ENCODE measurements at places on chromosomes 1 and 21. TPM values are rescaled to one million over a fixed set of nuclear protein-coding genes. Genes with fewer than 3 reads are reported as not detected.

DNA sequence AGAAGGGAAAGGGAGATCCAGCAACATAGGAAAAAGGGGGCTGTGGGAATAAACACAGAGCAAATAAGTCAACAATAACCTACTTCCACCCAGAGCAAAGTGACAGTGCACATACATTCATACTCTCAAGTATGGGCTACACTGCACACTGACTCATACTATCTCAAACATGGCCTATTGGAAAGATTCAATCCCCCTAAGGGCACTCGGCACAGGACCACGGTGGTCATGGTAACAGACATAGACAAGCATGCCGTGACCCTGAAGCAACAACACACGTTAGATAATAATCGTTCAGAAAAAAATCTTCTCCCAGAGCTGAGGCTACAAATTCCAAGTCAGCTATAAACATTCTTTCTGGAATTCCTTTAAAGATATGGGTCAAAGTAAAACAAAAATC is 16.8 kb upstream of the JAK1 start:
- no peak for DNase-seq

DNA sequence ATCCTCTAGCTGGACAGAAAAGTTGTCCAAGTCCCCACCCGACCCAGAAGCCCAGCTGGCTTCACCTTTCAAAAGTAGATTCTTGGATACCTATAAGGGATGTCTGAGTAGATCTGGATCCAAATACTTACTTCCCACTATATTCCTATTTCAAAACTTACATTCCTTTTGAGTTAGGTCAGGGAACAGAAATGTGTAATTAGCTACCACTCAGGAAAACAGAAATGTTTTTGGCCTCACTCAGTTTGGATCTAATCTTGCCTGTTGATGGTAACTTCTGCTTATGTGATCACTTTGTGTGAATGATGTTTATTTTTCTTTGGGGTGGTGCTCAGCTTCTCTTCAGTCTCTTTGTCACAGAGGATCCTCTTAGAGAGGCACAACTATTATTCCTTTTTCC is 814.4 kb upstream of the RGS18 start:
- no peak for DNase-seq

DNA sequence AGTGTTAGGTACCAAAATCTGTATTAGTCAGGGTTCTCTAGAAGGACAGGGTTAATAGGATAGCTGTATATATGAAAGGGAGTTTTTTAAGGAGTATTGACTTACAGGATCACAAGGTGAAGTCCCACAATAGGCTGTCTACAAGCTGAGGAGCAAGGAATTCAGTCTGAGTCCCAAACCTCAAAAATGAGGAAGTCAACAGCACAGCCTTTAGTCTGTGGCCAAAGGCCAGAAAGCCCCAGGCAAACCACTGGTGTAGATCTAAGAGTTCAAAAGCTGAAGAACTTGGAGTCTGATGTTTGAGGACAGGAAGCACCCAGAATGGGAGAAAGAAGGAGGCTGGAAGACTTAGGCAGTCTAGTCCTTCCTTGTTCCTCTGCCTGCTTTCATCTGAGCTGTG is 487.5 kb upstream of the CHRM3 start:
- DNase-seq, result no peak

DNA sequence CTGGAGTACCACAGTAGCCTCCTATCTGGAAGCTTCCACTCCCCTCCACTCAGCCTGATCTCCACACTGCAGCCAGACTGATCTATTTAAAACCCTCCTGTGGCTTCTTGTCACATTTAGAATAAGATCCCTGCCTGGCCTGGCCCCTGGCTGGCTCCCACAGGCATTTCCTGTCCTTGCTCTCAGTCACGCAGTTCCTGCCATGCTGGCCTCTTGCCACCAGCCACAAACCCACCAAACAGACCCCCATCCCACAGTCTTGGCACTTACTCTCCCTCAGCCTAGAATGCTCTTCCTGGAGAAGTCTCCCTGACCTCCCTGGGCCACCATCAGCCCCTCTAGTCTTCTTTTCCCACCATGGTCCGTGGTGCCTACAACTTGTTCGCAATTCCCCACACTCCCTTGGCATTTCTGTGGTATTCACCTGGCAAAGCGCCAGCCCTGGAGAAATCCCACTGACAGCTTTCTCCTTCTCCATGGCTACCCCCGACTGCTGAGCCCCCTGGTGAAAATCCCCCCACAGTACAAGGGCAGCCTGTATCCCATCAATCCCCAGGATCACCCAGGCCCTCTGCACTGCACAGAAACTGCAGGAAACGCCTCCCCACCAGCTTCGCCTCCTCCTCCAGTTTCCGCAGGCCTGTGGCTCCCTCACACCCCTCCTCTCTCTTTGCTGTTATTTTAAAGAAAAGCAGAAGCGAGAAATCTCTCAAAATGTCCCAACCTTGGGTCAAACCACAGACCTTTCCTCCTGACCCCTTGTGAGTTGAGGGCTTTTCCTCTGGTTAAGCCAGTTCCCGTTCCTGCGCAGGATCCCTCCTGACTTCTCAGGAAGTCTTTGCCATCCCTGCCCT is 94.5 kb downstream of the SYT2 start:
- no peak for DNase-seq

- DNase-seq, result no peak
These were observed 5.7 kb upstream of the ZNF697 start for GRCh38 chr1:119653839-119654170.

DNA sequence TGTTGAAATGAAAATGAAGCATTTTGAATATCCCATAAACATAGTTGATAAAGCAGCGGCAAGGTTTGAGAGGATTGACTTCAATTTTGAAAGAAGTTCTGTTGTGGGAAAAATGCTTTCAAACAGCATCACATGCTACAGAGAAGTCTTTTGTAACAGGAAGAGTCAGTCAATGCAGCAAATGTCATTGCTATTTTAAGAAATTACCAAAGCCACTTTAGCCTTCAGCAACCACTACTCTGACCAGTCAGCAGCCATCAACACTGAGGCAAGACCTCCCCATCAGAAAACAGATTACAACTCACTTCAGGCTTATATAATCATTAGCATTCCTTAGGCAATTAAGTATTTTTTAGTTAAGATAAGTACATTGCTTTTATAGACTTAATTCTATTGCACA is 33.8 kb upstream of the FCRL3 start:
- no peak for DNase-seq

DNA sequence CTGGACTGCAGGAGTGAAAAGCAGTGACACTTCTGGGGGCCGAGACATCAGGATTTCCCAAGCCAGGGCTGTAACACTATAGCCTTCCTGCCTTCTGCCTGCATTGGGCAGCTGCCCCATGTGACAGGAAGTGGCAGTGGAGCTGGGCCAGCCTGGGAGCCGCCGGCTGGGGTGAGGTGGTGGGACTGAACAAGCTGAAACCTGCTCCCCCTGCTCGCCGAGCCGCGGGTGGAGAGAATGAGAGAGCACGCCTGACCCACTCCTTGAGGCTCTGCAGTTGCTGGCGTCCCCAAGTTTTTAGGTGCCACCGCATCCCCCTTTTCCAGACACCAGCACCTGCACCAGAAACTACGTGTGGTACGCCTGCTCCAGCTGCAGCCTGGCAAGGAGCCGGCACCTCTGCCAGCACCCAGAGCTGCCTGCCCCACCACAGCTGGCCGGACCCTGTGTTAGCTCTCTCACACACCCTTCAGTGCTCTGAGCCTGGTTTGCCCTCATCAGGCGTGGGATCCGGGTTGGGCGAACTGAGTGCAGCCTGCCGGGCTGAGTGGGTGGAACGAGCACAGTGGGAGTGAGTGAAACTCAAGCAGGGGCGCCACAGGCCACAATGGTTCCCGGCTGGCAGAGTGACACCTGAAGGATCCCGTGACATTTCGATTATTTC is 119.4 kb downstream of the AKT3 start:
- no peak for DNase-seq

DNA sequence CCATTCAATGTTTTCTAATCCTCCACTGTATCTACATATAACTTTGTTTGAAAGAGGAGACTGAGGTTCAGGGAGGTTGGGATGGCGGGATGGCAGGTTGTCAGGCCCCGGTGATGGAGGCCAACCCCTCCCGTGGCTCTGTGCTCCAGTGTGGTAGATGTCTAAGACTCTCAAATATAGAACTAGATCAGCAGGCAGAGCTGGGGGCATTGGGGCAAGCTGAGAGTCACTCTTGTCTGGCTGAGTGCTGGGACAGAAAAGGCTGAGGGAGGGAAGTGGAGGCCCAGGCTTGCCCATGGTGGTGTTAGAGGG is 1.7 kb downstream of the IL6R start:
- DNase-seq, result no peak

DNA sequence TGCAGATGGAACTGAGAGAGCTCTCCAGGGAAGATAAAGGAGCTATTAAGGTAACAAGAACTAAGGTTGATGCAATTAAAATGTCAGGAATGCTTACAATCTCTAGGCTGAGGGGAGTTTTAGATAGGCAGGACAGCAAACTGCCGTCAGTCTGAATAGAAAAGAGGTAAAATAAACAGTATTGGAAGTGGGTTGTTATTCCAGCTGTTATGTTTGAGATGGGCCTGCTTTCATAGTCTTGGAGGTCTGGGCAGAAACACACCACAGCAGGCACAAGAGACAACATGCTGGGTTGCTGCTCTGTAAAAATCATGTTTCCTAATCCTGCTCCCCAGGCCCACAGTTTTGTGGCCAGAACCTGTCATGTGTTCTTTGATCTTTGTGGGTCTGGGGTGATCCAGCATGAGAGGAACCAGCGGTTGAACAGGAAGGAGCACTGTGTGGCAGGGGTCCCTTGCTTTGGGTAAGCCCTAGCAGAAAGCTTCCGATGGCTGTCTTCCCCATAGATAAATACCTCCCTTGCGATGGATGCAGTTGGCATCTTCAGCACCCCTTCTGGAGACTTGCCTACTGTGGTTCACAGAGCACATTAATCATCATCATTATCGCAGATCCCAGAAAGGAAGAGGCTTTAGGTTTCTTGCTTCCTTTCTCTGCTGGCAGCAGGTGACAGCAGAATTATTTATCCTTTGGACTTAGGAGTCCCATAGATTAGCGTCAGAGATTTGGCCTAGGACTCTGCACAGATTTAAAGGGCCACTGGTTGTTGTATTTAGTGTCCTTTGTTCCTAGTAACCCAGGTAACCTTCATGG is 97.1 kb downstream of the AK5 start:
- DNase-seq, result no peak

Gene DNAH14
- 60.5 TPM for total RNA-seq

Gene IVNS1ABP
- total RNA-seq, result 51.7 TPM

Gene CCDC27
- total RNA-seq, result not detected

Gene C1orf116
- 12.5 TPM for total RNA-seq

Gene PTAFR
- total RNA-seq, result 1.6 TPM

Gene LAX1
- total RNA-seq, result 0.40 TPM

Gene SLAMF7
- total RNA-seq, result 0.40 TPM

Gene COL11A1
- 0.75 TPM for total RNA-seq

Gene OR2T29
- total RNA-seq, result not detected

Gene EFNA1
- total RNA-seq, result 96.9 TPM

Gene SELENBP1
- 307 TPM for total RNA-seq

Gene SYT14
- total RNA-seq, result 20.0 TPM

All from thyroid gland (tissue), 4 donors.